ENCODE measurements at places on chromosomes 5 and 9.
A peak's percentile ranks its signal among the peaks of the same experiment; 100 is the strongest.

DNA sequence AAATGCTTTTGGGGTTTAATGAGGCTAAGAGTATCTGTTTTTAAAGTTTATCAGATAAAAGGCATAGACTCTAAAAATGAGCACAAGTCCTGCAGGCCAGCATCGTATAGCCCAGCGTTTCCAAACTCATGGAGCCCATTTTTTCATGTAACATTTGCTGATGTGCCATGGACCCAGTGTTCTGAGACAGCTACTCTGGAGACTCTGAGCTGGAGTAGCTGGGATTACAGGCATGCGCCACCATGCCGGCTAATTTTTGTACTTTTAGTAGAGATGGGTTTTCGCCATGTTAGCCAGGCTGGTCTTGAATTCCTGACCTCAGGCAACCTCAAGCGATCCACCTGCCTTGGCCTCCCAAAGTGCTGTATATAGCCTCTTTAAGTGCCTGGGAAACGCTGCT, 15.8 kb downstream of the GLRX start:
- no peak overlapping the region for H3K4me3 ChIP-seq
- DNase-seq = no peak

GRCh38 chr9:98495530-98495929, 213.2 kb downstream of the GABBR2 start:
- DNase-seq = no peak
- H3K36me3 ChIP-seq = no peaks in the 10 kb centered on the region
- no peaks in the 10 kb centered on the region for H3K4me1 ChIP-seq
- no peak overlapping the region for H3K27ac ChIP-seq
- no peaks in the 10 kb centered on the region for H3K27me3 ChIP-seq
- no peak overlapping the region for H3K4me3 ChIP-seq

GRCh38 chr9:109816490-109816889, 36.5 kb downstream of the PALM2AKAP2 start:
- H3K36me3 ChIP-seq = no peaks in the 10 kb centered on the region
- no peak for DNase-seq
- no peak overlapping the region for H3K4me3 ChIP-seq

DNA sequence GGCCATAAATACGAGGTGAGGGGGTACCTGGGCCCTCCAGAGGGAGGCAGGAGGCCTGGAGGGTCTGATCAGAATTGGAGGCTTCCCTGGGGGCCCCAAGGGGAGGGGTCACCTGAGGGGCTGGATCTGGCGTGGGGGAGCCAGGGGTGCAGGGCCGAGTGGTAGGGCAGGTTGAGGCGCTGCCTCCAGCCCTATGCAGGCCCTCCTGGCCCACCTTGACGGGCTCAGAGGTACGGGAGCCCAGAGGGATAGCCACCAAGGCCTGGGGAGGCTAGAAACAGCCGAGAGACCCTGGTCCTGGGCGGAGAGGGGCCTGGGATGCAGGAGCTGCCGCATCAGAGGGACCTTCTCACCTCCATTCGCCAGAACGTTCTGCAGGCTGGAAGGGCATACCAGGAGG, 24.3 kb downstream of the LHX3 start:
- no peak overlapping the region for H3K27ac ChIP-seq
- H3K4me1 ChIP-seq = no peaks in the 10 kb centered on the region
- DNase-seq = no peak
- no peak overlapping the region for H3K4me3 ChIP-seq
- no peaks in the 10 kb centered on the region for H3K36me3 ChIP-seq

GRCh38 chr5:95486191-95486590, 68.6 kb downstream of the SKIC3 start:
- H3K4me1 ChIP-seq = no peaks in the 10 kb centered on the region
- H3K27me3 ChIP-seq = no peaks in the 10 kb centered on the region
- H3K36me3 ChIP-seq = peaks cover 98% of the 10 kb centered on the region
- H3K4me3 ChIP-seq = no peak overlapping the region
- H3K27ac ChIP-seq = no peak overlapping the region

DNA sequence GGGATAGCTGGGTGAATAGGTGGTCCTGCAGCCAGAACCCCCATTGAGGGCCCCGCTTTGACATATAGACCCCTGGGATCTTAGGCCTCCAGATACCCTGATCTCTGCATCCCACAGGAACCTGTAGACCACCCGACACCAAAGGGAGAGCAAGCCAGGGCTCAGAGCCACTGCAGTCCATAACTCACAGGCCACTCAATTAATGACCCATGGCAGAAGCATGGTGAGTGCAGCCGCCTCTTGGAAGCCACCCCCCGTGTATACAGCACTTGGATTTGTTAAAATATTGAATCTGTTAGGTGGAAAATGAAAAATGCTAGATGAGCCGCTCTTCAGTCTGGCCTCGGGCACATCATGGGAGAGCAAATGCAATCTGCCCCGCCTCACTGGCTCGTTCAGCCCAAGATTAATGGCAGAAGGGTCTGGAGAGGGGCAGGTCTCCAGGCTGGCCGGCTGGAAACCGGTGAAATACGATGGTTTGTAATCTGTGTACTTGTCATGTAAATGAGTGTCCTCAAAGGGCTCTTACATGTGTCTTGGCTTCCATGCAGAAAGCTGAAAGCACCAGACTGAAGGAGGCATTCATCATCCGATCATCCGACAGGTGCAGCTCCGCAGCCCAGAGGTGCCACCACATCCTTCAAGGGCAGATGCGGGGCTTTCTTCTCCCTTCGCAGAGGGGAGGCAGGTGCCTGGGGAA, 111.3 kb downstream of the OLFM1 start:
- H3K27ac ChIP-seq = no peak overlapping the region
- peaks cover 65% of the 10 kb centered on the region for H3K27me3 ChIP-seq
- no peaks in the 10 kb centered on the region for H3K36me3 ChIP-seq
- DNase-seq = no peak

GRCh38 chr5:89213573-89213972, 330.6 kb upstream of the MEF2C start:
- H3K4me1 ChIP-seq = peaks cover 4% of the 10 kb centered on the region
- H3K4me3 ChIP-seq = no peak overlapping the region
- no peaks in the 10 kb centered on the region for H3K27me3 ChIP-seq
- H3K36me3 ChIP-seq = no peaks in the 10 kb centered on the region

DNA sequence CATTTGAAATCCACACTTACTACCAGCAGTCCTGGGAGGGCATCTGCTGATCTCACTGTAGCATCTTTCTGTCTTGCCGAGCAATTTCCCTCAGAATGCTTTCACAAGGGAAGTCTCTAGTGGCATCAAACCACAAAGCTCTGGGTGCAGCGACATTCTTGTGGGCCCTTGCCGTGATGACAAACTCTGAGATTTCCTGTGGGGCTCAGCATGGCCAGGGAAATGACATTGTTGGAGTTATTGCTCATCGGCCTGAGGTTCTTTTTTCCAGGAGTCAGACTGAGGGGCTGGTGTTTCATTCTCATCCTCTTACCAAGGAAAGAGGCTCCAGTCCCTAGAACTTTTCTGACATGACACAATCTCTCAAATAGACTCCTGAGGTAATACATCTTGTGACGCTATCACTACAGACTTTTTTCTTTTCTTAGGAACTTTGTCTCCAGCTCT, 51.4 kb downstream of the PFDN1 start:
- H3K36me3 ChIP-seq = peaks cover 14% of the 10 kb centered on the region
- no peak overlapping the region for H3K27ac ChIP-seq
- peaks cover 33% of the 10 kb centered on the region for H3K4me1 ChIP-seq
- H3K4me3 ChIP-seq = no peak overlapping the region
- DNase-seq = no peak
- no peaks in the 10 kb centered on the region for H3K27me3 ChIP-seq

DNA sequence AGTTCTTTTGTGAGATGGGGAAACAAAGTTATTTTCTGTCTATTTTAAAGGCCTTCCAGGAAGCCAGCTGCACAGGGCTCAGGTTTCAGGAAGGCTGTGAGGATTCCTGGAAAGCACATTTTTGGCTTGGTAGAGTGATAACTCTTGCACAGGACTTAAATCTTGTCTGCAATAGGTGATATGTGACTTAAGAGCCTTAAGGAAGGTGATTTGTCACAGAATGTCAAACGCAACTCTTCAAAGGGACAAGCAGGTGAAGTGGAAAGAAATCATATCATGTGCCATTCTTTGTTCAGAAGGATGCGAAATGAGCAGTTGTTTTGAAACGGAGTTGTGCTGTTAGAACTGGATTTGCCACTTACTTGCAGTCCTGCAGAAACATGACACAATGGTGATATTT, 459.3 kb downstream of the MAT2B start:
- H3K27me3 ChIP-seq = no peaks in the 10 kb centered on the region
- H3K4me3 ChIP-seq = no peak overlapping the region
- H3K27ac ChIP-seq = no peak overlapping the region

DNA sequence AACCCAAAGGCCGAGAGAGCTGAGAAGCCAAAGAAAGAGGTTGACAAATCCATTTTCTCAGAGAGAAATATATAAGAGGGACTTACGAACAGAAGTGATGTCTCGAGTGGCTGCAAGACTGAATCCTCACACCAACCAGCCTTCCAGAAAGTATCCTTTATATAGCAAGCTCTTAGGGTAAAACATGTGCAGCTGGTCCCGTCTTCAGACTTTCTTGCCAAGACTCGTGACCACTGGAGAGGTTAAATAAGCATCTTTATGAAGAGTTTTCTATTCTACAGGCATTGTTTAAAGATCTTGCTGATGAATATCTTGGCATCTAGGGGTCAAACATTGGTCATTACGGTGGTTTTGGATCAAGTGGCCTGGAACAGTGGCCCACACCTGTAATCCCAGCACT, 16.9 kb upstream of the SLC22A4 start:
- H3K4me1 ChIP-seq = peaks cover 6% of the 10 kb centered on the region
- no peaks in the 10 kb centered on the region for H3K27me3 ChIP-seq
- no peak overlapping the region for H3K4me3 ChIP-seq
- H3K27ac ChIP-seq = no peak overlapping the region
- H3K36me3 ChIP-seq = peaks cover 5% of the 10 kb centered on the region
- peak; percentile 3 for DNase-seq

DNA sequence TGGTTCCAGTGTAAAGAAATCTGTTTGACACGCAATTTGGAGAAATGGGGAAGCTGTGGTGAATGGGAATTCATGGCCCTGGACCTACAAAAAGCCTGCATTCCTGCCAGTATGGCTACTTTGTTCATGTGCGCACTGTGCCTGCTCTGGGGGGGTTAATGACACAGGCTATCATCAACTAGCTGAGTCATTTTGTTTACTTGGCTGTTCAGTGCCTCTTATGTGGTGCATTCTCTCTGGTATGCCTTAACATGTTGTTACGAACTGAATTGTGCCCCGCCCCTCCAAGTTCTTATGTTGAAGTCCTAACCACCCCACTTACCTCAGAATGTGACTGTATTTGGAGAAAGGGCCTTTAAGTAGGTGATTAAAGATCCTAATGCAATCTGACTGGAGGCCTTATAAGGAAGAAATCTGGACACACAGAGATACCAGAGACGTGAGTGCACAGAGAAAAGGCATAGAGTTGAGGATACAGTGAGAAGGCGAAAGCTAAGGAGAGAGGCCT, 20.4 kb upstream of the UBAP1 start:
- H3K4me3 ChIP-seq = no peak overlapping the region
- no peaks in the 10 kb centered on the region for H3K27me3 ChIP-seq
- no peak overlapping the region for H3K27ac ChIP-seq
- no peaks in the 10 kb centered on the region for H3K36me3 ChIP-seq

GRCh38 chr9:19102181-19102630, 498 bp downstream of the HAUS6 start:
- DNase-seq = peak; percentile 77
- H3K27me3 ChIP-seq = no peaks in the 10 kb centered on the region
- H3K4me1 ChIP-seq = peaks cover 29% of the 10 kb centered on the region
- H3K36me3 ChIP-seq = no peaks in the 10 kb centered on the region

- no peak overlapping the region for H3K27ac ChIP-seq
- no peak for DNase-seq
- no peak overlapping the region for H3K4me3 ChIP-seq
- H3K4me1 ChIP-seq = peaks cover 11% of the 10 kb centered on the region
Observed at GRCh38 chr5:178247481-178248456, 15.2 kb upstream of the PHYKPL start.

DNA sequence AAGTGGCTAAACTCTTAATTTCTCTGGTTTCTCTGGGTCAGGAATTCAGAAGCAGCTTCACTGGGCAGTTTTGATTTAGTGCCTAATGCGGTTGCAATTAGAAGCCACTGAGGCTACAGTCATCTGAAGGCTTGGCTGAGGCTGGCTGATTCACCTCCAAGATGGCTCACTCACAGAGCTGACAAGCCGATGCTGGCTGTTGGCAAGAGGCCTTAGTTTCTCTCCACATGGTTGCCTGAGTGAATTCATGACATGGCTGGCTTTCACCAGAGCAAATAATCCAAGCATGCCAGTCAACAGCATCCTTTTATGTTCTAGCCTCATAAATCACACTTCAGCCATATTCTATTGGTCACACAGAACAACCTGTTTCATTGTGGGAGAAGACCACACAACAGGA, 2.8 kb upstream of the CDK7 start:
- H3K27me3 ChIP-seq = no peaks in the 10 kb centered on the region
- H3K27ac ChIP-seq = no peak overlapping the region
- H3K4me3 ChIP-seq = no peak overlapping the region
- no peak for DNase-seq
- peaks cover 31% of the 10 kb centered on the region for H3K36me3 ChIP-seq

GRCh38 chr9:545480-545879, 296.0 kb upstream of the DMRT1 start:
- H3K36me3 ChIP-seq = no peaks in the 10 kb centered on the region
- H3K27me3 ChIP-seq = no peaks in the 10 kb centered on the region
- H3K4me3 ChIP-seq = no peak overlapping the region
- no peak for DNase-seq
- H3K4me1 ChIP-seq = peaks cover 26% of the 10 kb centered on the region
